Small intestine (tissue), 16 donors: ENCODE measurements at places on chromosomes 4 and X.

GRCh38 chr4:143417679-143418403 is 81.2 kb downstream of the GAB1 start:
- DNase-seq, result no peak

- peak; percentile 40 for DNase-seq
Observed at GRCh38 chrX:139559383-139560042, 29.0 kb downstream of the F9 start.

DNA sequence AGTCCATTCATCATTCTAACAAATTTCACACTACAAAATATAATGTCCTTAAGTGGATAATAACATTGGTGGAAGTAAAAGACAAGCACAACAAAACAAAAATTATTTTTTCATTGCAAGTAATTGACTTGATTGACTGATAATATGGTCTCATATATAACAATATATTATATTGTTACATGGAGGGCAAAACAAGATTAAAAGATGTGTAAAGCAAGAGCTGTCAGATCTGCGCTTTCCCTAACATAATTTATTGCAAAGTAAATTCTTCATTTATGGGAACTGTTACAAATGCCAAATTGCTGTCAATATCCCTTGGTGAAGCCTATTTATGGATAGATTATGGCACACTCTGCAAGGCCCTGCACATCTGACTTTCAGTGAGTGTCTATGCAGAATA is 233.6 kb downstream of the PCDH7 start:
- no peak for DNase-seq

DNA sequence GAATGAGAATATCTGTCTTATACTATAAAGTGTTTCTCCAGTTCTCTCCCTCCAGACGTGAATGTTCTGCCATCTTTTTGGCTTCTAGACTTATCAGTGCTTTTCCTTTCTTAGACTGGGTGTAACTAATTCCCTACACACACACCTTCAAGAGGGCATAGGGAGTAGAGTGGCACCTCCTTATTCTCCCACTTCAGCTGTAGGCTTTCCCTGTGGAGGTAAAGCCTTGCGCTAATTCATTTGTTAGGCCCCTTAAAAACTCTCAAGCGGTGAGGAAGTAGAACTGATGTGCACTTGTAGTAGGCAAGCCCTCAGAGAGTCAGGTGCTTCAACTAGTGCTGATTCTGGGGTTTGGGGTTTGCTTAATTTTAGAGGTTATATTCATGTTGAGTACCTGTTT is 10.0 kb downstream of the KLHL2 start:
- no peak for DNase-seq

DNA sequence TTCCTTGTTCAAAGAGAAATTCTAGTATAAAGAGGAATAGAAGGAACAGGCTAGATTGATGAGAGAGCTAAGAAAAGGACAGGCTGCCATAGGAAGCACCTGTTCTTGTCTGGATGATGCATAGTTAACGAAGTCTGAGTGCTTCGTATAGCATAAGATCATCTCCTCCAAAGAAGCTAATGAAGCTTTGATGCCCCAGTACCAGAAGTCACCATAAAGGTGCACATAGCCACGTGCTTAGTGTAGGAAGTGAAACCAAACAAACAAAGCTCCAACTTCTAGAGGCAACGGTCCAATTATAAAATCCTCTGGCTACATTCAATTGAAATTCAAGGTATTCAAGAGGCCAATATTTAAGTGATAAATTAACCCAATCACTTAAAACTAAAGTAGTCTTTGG is 31.0 kb downstream of the AFAP1 start:
- no peak for DNase-seq

DNA sequence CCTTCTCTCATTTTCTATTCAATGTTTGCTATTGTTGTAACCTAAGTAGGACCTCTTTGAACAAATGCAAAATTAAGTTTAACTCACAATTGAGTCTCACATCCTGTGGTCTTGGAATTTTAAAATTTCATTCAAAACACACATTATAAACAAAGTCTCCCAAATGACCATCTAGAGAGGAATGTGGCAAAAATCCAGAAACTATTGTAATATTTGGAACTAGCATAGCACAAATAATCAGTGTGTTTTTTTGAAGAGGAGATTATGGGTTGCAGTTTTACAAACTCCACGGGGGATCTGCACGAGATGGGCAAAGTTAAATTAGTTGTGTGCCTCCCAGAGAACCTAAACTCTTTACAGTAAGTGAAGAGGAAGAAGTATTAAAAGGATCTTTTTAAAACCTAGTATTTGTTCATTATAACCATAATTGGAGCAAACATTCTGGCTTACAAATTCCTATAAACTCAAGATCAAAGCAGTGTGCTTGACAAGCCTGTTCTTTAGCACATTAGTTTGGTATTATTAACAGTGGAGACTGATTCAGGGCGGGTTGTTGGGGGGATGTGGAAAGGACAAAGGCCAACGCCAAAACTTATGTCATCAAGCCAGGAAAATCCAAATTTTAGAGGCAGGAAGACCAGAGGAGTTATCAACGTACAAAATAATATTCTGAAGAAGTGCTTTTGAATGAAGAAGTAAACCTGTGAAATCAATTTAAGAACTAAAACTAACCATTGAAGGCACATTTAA is 22.4 kb upstream of the RBPJ start:
- no peak for DNase-seq

DNA sequence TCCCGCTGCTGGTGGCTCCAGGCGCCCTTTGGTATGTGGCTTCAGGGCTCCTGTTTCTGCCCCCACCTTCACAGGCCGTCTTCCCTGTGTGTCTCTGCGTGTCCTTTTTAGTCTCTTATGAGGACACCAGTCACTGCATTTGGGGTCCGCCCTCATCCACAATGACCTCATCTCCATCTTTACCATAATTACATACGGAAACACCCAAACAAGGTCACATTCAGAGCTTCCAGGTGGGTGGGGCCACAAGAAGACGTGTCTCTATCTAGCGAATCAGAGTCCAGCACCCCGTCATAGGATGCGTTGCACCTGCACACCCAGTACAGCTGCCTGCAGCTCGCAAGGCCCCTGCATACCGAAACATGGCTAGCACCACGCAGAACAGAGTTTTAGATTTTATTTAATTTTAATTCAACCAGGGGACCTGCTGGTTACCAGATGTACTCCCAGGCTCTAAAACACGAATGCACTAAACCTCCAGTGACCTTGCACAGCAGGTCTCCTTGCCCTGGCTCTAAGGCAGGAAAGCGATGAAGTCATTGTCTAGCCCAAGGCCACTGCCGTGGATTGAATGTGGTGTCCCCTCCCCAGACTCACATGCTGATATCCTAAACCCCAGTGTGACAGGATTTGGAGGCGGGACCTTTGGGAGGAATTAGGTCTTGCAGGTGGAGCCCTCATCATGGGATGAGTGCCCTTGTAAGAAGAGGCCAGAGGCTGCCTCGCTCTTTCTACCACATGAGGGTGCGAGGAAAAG is 30.3 kb downstream of the ABLIM2 start:
- peak; percentile 45 for DNase-seq

DNA sequence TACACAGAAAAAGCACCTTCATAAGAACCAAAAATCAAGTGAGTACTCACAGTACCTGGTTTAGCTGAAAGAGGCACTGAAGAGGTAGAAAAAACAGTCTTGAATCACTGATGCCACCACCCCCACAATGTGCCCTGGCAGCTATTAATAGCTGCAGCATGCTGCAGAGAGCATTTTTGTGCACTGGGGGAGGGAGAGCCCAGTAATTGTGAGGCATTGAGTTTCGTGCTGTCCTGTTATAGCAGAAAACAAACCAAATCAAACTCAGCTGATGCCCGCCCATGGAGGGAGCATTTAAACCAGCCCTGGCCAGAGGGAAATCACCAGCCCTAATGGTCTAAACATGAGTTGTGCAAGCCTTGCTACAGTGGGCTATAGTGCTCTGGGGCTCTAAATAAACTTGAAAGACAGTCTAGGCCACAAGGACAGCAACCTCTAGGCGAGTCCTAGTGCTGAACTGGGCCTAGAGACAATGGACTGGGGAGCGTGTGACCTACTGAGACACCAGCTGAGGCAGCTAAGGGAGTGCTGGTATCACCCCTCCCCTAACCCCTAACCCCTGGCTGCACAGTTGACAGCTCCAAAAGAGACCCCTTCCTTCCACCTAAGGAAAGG is 106.3 kb upstream of the TMLHE start:
- DNase-seq, result no peak

- peak; percentile 64 for DNase-seq
Observed at GRCh38 chrX:22110729-22111494, 78.8 kb downstream of the PHEX start.

DNA sequence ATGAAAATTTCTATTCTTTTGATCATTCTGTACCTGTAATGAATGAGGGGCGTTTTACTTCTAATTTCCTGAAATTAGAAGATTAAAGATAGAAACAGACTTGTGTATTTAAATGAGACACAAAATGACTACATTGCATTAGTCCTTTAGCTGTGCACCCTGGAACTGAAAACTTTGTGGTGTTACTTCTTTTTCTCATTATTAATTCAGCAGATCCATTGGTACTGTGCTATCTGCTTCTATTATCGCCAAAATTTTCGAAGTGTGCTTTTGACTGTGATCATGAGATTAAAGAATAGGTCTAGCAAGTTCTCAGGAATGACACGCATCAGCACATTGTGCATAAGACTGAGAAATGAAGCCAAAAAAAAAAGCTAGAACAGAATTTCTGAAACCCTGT is 1938.9 kb upstream of the TENM3 start:
- DNase-seq, result no peak

DNA sequence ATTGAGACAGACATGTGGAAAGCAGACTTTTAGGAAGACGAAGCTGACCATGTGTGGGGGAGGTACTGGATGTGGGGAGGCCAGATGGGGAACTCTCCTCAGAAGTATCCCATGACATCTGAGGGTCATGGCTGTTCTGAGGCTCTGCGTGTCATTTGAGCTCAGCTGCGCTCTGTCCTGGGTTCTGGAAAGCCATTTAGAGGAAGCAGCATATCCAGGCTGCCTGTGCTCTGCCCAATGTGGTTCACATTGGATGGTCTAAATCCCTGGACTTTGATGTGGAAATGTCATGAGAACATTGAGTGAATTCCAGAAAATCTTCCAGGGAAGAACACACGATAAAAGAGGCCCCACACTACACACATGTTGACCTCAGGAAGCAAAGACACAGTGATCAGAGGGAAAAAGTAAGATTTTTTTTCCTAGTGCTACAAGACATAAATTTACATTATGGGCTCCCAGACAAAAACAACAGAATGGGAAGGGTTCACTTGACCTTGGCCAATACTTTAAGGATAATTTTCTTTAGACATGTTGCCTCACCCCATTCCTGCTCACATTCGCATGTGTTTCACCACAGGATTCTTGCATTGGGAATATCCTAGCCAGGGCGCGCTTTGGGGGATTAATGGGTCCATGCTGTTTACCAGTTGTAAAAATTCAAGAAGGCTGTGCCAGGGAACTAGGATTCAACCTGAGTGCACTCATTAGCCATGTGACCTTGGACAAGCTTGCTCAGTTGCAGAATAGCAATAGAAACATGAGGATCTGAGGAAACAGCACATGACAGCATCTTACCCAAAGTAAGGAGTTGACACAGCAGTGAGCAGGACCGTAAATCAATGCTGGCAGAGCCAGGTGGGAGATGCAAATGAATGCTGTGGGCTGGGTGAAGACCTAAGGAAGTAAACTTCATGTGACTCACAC is 73.2 kb upstream of the C1QTNF7 start:
- DNase-seq, result no peak

DNA sequence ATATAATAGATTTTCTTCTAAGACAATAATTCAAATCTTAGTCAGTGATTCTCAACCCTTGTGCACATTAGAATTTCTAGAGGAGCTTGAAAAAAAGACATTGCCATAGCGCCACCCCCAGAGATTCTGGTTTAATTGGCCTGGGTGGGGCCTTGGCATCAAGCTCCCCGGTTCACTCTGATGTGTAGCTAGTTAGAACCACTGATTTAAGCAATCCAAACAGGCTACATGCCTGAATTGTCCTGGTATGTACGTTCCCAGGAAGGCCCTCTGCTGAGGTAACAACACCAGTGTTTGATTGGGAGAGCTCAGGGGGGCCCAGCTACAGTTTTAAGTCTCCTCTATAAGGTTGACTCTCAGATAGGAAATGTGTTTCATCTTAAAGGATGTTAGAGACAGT is 1.3 kb upstream of the ATP10D start:
- no peak for DNase-seq

DNA sequence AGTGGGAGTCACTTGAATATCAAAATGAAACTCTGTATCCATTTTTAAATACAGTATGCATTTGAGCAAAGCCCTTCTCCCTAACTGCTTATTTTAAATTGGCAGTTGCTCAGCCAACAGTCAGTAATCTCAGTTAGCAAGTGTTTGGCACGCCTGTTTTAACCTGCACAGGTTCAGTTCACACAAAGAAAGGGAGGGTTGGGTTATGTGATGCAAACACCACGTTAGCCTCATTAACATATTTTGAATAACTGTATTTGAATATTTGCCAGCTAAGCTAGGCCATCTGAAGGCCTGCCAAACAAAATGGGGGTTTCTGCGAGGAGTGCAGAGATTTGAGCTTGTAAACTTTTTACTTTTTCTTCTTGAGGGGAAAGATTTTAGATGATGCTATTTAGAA is 19.8 kb downstream of the GAB1 start:
- no peak for DNase-seq

GRCh38 chr4:80206521-80207171 is 9.3 kb downstream of the PRDM8 start:
- no peak for DNase-seq

- no peak for DNase-seq
Observed at GRCh38 chr4:141391293-141391692, 170.6 kb downstream of the ZNF330 start.

DNA sequence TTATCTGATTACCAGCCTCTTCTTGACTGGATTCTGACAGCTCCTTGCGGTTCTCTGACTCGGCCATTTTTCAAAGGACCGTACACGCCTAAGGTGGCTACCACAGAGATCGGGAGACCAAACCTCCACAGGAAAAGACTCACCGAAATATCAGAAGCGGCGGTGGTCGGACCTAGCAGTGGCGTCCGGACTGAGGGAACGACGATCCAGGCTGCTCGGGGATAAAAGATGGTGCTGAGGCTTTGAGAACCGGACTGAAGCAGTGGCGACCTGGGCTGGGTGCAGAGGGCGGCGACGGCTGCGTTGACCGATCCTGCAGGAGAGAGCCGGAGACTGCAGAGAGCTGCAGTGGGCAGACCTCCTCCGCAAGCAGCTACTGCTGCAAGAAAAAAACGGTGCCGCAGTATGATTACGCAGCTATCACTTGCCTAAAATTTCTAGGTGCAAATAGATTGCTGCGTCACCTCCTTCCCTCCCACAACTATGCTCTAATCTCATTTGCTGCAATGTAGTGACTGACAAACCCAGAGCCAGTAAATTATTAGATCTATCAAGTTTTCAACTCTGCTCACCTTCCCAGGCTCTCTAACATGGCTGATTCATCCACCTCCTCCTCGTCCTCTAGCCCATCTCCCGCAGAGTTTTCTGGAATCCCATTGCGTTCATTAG is at the start of gene NAP1L2:
TSS of gene NAP1L2 (minus strand) at position 426 of the 669 bp plus-strand sequence. CDS start at position 67, 359 bp downstream.
- DNase-seq, result peak; percentile 7

- DNase-seq, result no peak
Observed at GRCh38 chr4:156820931-156821330, 150.7 kb downstream of the PDGFC start.

DNA sequence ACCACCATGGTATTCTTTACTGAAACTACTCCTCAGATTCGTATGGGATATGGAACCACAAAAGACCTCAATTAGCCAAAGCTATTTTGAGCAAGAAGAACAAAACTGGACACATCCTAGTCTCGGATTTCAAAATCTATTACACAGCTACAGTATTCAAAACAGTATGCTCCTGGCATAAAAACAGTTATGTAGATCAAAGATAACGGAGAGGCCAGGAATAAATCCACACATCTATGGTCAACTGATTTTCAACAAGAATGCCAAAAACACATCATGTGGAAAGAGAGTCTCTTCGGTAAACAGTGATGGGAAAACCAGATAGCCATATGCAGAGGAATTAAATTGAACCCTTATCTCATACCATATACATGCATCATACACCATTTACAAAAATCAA is 155.3 kb downstream of the SPCS3 start:
- DNase-seq, result no peak
